ENCODE measurements at places on chromosomes 1 and 21.

DNA sequence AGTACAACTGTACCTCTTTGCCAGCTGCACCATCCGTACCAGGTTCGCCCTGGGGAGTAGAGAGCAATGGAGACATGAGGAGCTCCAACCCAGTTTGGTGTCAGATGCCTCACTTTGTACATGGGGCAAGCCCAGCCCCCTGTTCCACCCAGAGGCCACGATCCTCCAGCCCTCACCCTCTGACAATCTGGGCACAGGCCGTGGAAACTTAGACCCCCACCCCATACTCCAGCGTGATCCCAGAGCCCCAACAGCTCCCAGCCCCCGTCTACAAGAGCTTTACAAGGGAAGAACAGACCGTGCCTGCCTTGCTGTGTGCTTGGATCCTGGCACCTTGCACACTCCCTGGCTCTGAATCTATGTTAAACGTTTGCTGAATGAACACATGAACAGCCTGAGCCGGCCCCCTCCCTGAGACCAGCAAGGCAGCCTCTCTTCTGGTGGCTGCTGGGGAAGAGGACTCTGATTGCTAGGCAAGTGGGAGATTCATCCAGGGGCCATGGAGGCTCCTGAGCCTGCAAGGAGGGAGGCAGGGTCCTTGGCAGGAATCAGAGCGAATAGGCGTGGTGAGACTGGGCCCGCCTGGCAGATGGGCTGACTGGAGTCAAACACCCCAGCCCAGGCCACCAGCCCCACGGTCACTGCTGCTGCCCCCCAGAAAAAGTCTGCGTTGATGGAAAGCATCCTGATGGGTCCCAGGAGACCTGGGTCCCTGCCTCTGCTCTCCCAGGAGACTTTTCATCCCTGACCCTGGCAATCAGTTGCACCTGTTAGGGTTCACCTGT is 12.5 kb upstream of the PEF1 start:
- no peak for DNase-seq

DNA sequence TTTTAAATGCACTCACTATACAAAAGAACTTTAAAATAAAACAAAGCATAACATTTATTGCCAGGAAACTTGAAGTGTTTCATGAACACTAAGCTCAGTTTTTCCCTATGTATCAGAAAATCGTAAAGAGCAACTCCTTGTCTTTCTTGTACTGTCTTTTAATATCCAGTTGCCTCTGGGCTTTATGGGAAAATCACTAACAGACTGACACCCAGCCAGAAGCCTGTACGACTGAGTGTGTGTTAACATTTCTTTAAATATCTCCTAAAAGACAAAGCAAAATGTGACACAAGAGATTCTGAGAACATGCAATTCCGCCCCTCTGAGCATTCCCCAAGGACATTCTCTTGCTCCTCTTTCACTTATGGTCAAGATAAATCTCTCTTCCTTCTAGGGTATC is 347.5 kb upstream of the DPYD start:
- no peak for DNase-seq

DNA sequence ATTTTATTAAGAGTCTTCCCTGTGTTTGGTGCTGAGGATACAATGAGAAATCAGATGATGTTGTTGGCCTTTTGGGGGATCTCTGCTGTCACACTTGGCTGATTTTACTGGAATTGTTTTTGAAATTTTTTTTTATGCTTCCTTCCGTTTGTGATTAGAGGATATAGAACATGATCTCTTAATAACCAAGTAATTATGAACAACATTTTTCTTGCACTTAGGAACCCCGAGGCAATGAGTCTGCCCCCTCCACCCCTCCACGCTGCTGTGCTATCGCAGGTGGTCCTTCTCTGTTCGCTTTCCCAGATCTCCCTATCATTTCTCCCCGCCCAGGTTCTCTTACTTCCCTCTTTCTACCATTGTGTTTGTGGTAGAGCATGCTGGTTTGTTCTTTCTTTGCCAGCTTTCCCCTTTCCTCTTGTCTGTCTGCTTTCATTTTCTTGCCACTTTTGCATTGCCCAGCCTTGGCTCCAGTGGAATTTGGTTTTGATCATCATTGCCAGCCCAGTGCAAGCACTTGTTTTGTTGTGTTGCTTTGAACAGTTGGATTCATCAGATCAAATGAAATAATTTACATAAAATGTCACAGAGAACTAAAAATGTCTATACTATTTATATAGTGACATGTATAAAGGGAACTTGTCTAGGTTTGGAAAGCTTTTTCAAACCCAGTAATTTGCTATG is 73.1 kb upstream of the SCCPDH start:
- DNase-seq, result no peak

GRCh38 chr1:10835421-10835820 is 39.0 kb upstream of the CASZ1 start:
- no peak for DNase-seq

GRCh38 chr1:16999863-17000262 is 11.9 kb downstream of the ATP13A2 start:
- no peak for DNase-seq

- DNase-seq, result no peak
Measured at GRCh38 chr1:74780594-74780993, 47.6 kb downstream of the TYW3 start.

DNA sequence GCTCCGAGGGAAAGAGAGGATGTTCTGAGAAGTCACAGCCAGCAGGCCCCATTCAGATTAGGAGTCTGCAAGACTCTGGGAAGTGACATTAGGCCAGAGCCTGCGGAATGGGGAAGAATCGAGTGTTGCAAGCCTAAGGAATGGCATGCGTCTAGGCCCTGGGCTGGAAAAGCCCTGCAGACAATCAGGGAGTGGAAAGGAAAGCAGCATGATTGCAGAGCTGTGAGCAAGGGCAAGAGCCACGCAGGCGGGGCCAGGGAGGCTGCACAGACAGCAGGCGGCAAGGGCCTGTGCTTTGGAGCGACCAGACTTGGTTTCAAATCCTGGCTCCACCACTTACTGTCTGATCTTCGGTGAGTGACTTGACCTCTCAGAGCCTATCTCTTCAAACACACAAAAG is 118.2 kb downstream of the RRAGC start:
- no peak for DNase-seq

GRCh38 chr1:84693005-84693404 is 2.7 kb upstream of the SSX2IP start:
- DNase-seq, result peak; percentile 29

GRCh38 chr1:166017395-166017794 is 149.4 kb downstream of the FAM78B start:
- DNase-seq, result no peak

- no peak for DNase-seq
Measured at GRCh38 chr1:21874328-21874727, 62.3 kb downstream of the LDLRAD2 start.
